Stimulated activated CD4-positive, alpha-beta T cell treated with anti-CD3 and anti-CD28 coated beads, Interleukin-4, amount 100 ng/mL, for 1 hour (primary cell): ENCODE measurements at places on chromosomes 6 and 20.

DNA sequence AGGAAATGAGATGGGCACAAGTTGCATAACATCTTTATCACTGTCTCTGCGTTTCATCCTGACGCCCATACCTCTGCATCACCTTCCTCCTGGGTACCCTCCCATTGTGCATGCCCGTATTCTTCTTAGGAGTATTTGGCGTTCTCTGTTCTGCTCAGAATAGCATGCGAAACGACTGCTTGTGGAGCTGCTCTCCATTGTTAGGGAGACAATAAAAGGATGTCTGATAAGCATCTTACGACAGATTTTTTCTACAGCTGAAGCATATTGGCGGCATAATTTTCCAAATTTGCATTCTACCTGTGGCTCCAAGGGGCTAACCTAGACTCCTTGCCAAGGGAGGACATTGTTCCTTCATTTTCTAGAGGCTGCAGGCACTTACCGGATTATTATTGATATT, 118.6 kb downstream of the EDN1 start:
- no peak for DNase-seq

- no peak for DNase-seq
These were observed 631 bp downstream of the PHACTR3 start for GRCh38 chr20:59604741-59605600.

GRCh38 chr20:58619077-58619863, 31.8 kb upstream of the STX16 start:
- no peak for DNase-seq

- no peak for DNase-seq
These were observed 66.4 kb upstream of the FABP7 start for GRCh38 chr6:122713138-122713537.
